ENCODE measurements at places on chromosomes 13 and 19.
A peak's percentile ranks its signal among the peaks of the same experiment; 100 is the strongest.

- DNase-seq, result no peak
Measured at GRCh38 chr19:11673608-11674041, 65.1 kb downstream of the ZNF823 start.

- DNase-seq, result no peak
Measured at GRCh38 chr19:40449506-40449905, 5.4 kb upstream of the SERTAD3 start.

GRCh38 chr19:39602224-39602623, at the start of gene LGALS13:
LGALS13 (plus strand) TSS chr19:39602524; CDS start chr19:39602569, 45 bp downstream.
- no peak for DNase-seq

DNA sequence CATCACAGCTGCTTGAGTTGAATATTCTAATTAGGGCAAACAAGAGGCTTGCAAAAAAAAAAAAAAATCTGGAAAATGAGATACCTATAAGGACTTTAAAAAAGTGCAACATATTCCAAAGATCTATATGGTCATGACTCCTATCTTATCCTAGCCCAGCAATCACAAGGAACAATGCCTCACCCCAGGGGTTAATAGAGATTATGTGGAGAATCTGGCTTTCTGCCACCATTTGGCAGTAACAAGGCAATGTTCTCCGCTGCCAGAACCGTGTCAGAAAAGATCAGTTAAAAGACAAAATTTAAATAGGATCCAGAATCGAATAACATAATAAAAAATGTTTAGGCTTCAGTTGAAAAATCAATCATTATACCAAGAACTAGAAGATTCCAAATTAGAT, 1643.2 kb upstream of the PRR20A start:
- DNase-seq, result no peak

DNA sequence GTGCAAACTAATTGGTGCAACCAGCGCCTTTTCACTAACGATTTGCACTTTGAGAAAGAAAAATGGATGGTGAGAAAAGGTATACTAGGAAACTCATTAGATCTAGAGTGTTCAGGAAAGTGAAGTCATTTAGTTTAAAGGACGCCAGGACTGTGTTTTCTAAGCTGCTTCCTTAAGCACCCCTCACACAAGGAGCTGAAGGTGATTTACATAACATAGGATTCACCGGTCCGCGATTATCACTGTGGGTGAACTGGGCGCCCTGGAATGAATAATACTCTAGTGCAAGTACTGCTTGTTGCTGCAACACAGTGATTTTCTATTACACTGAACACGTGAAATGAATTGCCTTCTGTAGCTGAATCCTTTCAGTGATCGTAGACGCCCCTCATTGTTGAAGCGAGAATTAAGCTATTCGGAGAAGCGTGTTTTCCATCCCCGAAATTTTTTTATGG, 2.6 kb upstream of the MAB21L1 start:
- DNase-seq, result no peak

- DNase-seq, result no peak
Measured at GRCh38 chr19:44277331-44277730, 17.6 kb downstream of the ZNF233 start.

DNA sequence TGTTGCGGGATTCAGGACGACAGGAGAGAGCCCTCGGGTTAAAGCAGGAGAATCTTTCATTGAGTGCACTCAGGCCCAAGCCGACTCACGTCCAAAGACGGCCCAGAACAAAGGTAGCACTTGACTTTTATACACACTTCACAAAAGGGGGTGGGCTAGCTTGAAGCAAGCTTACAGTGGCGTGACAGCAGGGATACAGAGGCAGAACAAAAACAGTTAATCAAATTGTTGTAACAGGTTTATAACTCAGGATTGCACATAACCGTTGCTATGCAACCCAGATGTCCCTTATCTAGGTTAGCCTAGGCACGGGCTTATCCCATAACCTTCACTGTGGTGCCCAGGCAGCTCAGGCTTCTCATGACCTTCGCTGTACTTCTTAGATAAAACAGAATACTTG, 2.0 kb downstream of the MED25 start:
- DNase-seq, result no peak

DNA sequence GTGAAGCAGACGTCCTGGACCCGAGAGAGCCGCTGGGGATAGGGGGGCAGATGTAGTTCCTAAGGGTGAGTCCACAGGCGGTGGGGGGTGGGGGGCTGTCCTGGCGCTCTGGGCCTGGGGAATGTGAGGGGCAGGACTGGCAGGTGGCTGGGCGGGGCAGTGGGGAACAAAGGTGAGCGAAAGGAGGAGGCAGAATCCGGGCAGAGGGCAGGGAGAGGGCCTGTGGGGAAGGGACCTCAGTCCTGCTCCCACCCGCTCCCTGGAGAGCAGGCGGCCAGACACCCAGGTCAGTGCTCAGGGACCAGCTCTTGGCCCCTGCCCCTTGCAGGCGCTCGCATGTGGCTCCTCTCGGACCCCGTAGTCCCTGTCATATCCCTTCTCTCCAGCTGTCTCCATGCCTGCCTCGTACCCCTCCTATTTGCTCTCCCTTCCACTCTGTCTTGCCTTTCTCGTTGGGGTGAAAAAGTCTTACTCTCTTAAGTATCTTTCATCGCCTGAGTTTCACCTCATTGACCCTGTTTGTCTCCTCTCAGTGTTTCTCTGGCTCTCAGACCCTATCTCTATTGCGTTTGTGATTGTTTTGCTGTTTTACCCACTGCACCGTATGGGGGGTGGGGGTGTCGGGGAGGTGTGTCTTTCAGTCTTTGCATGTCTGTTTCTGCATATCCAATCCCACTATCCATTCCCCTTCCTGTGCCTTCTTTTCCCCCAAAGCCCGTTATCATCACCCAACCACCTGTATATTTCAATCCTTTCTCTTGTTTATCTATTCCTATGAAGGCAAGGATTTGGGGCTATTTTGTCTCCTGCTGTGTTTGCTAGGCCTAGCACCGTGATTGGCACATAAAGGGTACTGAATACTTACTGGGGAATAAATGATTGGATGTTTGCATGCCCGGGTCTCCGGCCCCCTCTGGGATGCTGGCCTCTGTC, 5.8 kb downstream of the SPHK2 start:
- DNase-seq, result no peak

DNA sequence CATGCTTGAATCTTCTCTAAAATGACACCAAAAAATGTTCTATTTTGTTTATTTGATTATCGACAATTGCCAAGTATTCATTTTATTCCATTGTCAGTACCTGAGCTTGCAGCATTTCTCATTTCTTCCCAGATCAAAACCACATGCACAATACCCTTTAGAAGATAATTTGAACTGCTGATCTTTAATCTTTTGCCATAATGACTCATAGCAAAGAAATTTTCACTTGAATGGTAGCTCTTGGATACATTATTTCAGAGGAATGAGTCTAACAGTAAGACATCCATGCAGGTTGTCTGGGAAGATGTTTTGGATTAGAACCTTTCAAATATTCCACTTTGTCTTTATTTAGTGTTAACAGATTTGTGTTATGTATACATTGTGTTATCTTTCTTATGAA, 42.0 kb upstream of the RXFP2 start:
- no peak for DNase-seq

- DNase-seq, result no peak
Measured at GRCh38 chr13:33125821-33126570, 109.8 kb downstream of the KL start.

GRCh38 chr19:13104360-13104847, 1.7 kb upstream of the LYL1 start:
- DNase-seq, result peak; percentile 58

- DNase-seq, result no peak
Measured at GRCh38 chr13:50543141-50543540, 300.4 kb downstream of the DLEU7 start.

GRCh38 chr13:30355839-30356238, 48.5 kb upstream of the KATNAL1 start:
- DNase-seq, result no peak

GRCh38 chr13:39461685-39462266, 141.2 kb downstream of the LHFPL6 start:
- no peak for DNase-seq

GRCh38 chr19:29587518-29587986, 18.5 kb upstream of the POP4 start:
- peak; percentile 23 for DNase-seq

GRCh38 chr19:8491574-8491973, 10.9 kb downstream of the PRAM1 start:
- no peak for DNase-seq

Measured in activated CD4-positive, alpha-beta T cell treated with anti-CD3 and anti-CD28 coated beads, Interleukin-2, amount 50 U/mL, for 4 hours (primary cell).